Cortex of kidney (tissue), 1 donor: ENCODE measurements at places on chromosomes 12 and 14.

GRCh38 chr14:84468153-84468552 is 1061.8 kb upstream of the FLRT2 start:
- no peak for DNase-seq

DNA sequence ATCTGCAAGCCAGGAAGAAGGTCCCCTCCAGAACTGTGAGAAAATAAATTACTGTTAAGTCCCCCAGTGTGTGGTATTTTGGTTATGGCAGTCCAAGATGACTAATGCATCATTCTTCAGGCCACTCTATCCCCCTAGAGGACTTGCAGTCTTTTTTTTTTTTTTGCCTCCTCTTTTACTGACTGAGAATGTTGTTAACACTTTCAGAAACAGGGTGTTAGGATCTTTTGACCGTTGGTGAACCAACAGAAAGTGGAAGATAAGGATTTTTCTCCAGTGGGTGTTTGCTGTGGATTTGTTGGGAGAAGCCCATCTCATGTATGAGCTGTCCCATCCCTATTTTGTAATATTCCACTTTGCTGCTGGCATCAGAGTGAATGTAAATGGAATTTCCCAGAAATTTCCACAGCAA is 37.8 kb downstream of the MARK3 start:
- DNase-seq, result no peak

- no peak for DNase-seq
Observed at GRCh38 chr14:70183991-70184390, 4.8 kb downstream of the SLC8A3 start.

DNA sequence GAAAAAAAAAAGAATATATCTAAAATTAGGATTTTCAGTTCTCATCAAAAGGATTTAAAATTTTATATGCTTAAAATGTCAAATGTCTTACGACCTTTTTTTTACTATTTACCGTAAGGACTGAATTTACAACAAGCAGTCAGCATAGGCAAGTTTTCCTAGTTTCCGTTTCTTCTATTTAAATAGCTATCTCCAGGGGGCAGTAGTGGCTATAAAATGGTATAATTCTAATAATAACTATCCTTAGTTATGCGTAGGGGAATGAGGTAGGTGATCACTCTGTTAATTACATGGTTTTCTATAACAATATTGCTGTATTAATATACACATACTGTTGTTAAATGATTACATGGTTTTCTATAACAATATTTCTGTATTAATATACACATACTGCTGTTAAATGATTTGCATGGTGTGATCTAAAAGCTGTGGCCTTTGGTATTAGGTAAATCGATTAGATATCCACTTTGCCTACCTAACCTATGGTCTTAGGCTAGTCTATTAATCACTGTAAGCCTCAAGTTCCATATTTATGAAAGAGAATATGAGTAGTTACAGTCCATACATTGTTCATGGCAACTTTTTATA is 217.7 kb upstream of the PDZRN4 start:
- no peak for DNase-seq

DNA sequence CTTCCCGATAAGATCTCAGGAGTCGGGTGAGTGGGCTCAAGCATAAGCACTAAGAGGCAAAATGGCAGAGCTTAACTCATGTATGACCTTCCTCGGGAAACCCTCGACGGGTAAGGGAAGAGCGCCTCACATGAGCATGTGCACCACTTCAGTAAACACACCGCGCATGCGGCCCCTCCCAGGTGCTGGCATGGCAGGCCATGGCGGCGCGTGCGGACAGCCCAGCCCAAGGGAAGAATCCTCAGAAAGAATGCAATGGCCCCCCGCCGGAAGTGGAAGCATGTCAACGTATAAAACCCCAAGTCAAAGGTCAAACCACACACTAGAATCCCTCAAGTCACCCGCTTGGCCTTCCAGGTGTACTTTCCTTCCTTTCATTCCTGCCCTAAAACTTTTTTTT is 6.6 kb upstream of the TNFAIP2 start:
- DNase-seq, result no peak

GRCh38 chr14:99763527-99764221 is 29.5 kb upstream of the EML1 start:
- DNase-seq, result no peak

GRCh38 chr14:60723116-60723906 is 840 bp downstream of the SIX4 start:
- DNase-seq, result no peak

GRCh38 chr12:110353211-110353965 is 50.1 kb downstream of the ANAPC7 start:
- no peak for DNase-seq

GRCh38 chr12:124687174-124687902 is 119.9 kb upstream of the NCOR2 start:
- no peak for DNase-seq

DNA sequence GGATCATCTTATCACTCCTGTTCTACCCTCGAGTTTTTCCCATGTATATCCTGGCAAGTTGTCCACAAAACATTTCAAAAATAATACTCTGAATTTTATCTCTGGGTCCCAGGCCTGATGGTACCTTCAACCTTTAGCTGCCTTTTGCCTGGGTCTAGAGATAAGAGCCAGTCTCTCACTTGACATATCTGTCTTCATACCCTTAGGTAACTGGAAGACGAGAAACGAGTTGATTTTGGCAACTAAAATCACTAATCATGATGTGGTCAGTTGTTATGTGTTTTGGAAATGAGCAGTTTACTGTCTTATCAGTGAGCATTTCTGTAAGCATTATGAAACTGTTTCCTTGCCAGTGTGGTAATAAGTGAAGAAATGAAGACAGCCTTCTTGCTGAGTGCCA is 6.3 kb downstream of the RNF10 start:
- no peak for DNase-seq

- DNase-seq, result no peak
Observed at GRCh38 chr14:52265253-52265652, 2.2 kb upstream of the PTGDR start.

DNA sequence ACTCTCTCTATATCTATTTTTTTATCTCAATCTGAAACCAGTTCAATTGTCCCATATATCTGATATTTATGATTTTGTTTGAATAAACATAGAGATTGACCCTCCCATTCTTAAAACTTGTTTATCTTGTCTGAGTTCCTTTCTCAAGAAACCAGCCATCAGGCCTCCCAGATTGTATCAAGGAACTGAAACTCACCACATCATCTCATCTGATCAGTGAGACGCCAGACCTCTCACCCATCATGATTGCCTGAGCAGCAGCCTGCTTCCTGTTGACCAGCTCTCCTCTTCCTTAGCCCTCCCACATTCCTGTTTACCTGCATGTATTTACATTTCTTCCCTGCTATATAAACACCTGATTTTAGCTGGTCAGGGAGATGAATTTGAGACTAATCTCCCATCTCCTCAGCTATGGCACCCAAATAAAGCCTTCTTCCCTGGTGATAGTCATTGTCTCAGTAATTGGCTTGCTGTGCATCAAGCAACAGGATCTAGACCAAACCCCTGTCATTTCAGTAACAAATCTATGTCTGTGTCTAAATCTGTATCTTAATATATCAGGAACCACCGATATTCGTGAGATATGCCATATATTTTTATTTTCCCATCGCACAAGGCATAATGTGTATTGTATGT is 323.6 kb downstream of the TMTC2 start:
- DNase-seq, result no peak

- no peak for DNase-seq
Observed at GRCh38 chr12:84506282-84506681, 406.3 kb downstream of the SLC6A15 start.

- DNase-seq, result no peak
Observed at GRCh38 chr12:29709496-29710040, 74.2 kb downstream of the TMTC1 start.

DNA sequence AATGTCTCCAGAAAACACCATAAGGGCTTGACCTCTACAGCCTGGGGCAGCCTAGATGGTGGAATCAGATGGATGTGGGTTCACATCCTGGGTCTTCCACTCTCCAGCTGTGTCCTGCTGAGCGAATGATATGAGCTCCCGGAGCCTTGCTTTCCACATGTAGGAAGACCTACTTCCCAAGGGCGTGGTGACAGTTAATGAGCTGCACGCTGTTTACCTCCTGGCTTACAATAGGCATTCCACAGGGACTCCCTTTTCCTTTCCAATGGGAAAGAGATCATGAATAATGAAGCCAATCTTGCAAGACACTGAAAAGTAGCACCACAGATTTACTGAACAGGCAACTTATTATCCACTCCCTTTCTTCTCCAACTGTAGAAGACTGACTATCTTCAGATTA is 46.1 kb downstream of the TMTC1 start:
- no peak for DNase-seq

DNA sequence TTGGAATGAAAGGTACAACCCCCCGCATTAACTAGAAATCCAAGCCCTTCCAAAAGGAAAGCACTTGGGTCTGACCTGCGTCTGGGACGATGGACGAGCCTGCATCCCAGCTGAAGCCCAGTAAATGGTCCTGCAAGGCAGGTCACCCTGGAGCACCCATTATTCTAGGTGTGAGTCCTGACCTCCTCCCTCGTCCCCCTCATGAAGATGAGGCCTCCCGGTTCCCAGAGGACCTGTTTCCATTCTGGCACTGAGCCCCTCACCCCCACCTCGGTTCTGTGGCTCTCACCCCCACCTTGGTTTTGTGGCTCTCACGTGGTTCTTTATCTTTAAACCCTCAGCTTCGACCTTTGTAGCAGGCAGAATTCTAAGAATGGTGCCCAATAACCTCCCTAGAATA is 7.3 kb downstream of the IFI27 start:
- no peak for DNase-seq

DNA sequence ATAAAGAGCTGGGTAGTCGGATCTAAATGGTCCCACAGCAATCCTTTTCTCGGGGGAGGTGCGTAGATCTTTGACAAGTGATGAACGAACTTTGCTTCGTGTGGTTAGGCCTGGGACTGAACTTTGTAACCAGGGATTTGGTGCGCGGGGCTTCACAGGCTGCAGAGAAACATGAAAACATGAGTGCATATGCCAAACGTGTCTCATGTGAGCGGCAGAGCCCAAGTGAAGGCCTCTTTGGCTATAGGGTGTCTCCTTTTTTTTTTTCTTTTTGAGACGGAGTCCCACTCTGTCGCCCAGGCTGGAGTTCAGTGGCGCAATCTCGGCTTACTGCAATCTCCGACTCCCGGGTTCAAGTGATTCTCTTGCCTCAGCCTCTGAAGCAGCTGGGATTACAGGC is 12.0 kb upstream of the RIOX1 start:
- no peak for DNase-seq

GRCh38 chr12:30599608-30600007 is 96.1 kb downstream of the IPO8 start:
- DNase-seq, result no peak

DNA sequence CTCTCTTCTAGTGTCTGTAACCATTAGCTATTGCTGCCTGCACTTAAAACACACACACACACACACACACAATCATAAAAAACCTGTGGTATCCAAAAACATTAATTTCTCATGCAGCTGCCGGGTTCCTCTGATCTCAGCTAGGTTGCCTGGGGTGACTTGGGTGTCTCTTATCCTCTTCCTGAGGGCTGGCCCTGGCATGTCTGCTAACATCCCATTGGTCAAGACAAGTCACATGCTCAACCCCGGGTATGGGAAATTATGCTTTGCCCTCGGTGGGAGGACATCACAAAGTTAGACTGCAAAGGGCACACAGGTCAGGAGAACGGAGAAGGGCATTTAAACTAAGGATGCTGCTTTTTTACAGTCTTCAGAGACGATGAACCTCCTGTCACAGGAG is 55.7 kb downstream of the TRPV4 start:
- DNase-seq, result no peak

GRCh38 chr14:74619672-74620131 is 7.7 kb upstream of the LTBP2 start:
- no peak for DNase-seq

DNA sequence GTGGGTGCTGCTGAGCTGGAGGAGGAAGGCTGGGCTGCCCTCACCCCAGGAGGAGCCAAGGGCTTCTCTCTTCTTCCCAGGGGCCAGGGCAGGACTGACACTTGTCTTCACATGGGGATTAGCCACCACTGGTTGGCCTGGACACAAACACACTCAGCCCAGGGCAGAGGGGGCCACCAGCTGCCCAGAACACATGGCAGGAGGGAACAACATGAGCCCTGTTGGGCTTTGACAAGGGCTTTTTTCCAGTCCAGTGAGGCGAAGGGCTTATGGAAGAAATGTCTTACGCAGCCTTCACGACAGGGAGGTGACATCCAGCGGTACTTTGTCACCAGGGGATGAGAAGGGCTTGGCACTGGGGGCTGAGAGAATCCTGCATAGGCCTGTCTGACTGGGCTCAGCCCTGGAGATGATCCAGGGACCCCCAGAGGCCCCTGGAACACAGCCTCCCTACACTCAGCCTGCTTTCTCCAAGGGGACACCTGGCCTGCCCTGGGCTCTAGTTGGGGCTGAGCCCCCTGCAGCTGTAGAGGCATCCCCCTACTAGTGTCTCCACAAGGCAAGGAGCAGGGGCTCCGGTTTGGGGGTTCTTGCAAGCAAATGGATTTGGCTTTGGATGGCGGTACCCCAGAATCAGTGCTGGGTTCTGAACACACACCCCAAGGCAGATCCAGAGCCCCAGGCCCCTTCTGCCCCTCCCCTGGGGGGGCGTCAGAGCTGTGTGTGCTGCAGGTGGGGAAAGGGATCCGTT is 18.9 kb downstream of the ARL6IP4 start:
- DNase-seq, result no peak

GRCh38 chr12:28443337-28443736 is 253.1 kb downstream of the CCDC91 start:
- no peak for DNase-seq

DNA sequence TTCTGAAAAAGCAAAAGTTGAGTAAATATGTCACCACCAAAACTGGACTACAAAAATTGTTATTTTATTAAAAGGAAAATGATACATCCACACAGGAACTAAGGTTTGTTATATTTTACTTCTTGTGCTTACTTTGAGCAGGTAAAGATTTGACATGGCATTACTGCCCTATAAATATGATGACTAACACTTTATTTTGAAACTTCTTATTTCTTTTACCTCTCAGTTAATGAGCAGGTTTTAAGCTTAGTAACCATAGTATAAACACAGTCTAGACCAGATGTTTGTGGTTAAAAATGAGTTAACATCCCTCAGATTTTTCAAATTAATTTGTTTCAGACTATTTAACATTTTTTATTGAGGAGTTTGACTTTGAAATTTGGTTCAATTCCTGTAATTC is 862.5 kb upstream of the USP15 start:
- no peak for DNase-seq

DNA sequence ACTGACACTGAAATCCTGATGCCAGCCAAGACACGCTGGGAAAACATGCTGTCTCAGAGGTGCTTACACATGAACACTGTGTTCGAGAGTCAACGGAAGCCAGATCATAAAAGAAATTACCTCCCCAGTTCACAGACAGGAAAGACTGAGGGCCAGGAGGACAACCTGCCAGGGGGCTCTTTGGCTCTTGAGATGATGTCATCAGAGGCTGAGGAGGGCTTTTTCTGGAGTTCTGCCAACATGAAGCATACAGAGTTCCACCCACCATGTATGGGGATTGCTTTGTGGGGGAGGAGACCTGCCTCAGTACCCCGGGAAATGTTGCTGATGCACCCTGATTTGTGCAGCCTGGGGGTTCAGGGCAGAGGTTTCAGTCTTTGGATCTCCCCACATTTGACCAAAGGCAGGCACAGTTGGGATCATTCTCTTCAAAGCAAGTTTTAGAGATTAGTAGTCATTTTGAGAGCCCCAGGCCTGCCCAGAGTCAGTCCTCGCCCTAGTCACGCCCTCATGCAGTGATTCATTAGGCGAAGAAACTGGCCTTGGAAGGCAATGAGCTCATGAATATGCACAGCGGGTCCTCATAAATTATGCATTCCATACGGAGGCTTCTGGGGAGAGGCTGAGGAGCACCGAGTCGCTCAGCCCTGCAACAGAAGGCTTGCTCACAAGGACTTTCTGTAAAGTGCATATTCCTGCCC is 34.9 kb upstream of the EML1 start:
- no peak for DNase-seq
